ENCODE measurements at places on chromosomes 1 and 21. TPM values are rescaled to one million over a fixed set of nuclear protein-coding genes. Genes with fewer than 3 reads are reported as not detected.

Gene KCNJ10
- not detected for total RNA-seq

DNA sequence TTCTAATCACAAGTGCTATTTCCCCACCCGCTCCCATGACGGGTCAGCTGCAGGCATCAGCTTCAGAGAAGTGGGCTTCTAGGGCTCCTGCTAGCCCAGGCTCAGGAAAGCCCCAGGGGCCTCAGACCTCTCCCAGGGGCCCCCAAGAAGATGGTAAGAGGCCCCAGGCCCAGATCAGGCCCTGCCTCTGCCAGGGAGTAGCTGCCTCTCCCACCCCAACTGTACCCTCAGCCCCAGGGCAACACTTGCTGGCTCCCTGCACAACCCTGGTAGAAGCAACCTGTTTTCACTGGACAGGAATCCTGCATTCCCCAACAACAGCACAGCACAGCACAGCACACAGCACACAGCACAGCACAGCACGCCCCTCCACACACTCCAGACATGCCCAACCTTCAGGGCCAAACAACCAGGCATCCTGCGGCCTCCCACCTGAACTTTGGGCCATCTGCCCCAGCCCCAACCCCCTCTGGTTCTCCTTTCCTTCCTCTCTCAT, 6.5 kb downstream of the BLACAT1 start:
- no peaks in the 10 kb centered on the region for H3K36me3 ChIP-seq
- no peaks in the 10 kb centered on the region for H3K4me1 ChIP-seq
- no peak overlapping the region for H3K27ac ChIP-seq

Gene CYP4Z1
- not detected for total RNA-seq

GRCh38 chr1:242089911-242090310, 91.0 kb upstream of the MAP1LC3C start:
- no peak overlapping the region for H3K4me3 ChIP-seq
- no peak for DNase-seq
- no peaks in the 10 kb centered on the region for H3K36me3 ChIP-seq
- no peaks in the 10 kb centered on the region for H3K4me1 ChIP-seq

Gene ADAMTS4
- total RNA-seq = 6.6 TPM

Gene LENEP
- total RNA-seq = 0.42 TPM
